ENCODE measurements at places on chromosomes 11 and 22. TPM values are rescaled to one million over a fixed set of nuclear protein-coding genes. Genes with fewer than 3 reads are reported as not detected.

DNA sequence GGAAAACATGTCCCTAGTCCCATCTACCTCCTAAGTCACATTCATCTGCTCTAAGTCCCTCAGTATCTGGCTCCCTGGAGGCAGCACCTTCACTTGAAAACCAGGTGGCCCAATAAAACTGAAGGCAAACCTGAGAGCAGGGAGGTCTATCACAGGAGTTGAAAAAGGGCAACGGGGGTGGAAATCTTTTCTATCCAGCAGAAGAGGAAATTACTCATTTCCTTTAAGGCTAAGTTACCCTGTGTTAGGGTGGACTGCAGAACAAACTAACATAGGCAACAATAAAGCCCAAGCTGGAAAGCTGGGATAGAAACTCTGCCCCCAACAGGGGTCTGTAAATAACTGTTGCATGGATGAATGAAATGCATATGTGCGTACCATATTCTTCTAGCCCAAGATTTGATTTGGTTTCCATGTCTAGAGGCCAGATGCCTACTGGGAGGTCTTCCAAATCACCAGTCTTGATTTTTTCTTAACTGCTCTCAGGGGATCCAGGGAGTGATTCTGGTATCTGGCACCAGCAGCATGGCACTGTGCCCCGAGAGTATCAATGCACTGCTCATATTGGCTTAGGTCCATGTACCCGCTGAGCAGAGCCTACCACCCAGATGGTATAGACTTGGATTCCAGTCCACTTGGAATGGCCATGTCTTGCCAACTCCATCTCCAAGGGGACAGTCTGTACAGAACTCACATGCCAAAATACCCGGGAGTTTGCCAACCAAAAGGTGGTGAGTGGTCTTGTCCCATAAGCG, 350.0 kb upstream of the NCAM1 start:
- DNase-seq, result no peak

GRCh38 chr11:108662700-108663099, 2.2 kb upstream of the DDX10 start:
- no peak for DNase-seq

DNA sequence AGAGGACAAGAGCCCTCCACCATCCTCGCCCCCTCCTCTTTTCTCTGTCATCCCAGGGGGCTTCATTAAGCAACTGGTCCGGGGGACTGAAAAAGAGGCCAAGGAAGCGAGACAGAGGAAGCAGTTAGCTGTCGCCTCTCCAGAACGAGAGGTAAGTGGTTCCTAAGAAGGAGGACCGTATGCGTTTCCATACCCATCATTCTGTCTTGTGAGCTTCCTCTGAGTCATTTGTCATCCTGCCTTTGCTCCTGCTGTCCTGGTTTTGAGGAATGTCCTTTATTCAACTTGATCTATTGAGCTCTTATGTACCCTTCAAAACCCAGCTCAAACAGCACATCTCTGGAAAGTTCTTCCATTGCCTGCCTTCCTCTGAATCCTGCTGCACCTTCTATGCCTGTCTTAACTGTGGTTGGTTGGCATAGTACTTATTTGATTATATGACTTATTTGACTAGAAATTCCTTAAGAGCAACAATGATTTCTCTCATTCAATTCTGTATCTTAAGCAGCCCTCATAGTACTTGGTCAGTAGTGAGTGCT, 21.3 kb downstream of the MYO18B start:
- DNase-seq, result no peak

DNA sequence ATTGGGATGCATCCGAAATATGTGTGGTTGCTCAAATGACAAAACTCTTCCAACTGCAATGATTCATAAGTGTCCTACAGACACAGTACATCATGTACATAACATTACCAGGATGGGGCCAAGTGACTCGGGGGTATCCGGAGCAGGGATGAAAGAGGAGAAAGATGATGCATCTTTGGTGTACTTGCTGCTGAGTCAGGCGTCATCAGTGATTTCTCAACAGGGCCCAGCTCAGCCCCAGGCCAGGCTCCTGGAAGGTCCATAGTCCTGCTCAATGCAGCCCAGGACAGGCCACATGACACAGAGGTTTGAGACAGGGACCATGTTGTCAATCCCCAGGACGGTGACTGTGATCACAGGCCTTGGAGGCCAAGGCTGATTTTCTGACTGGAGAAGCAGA, 59.3 kb downstream of the GGTLC2 start:
- DNase-seq, result no peak

DNA sequence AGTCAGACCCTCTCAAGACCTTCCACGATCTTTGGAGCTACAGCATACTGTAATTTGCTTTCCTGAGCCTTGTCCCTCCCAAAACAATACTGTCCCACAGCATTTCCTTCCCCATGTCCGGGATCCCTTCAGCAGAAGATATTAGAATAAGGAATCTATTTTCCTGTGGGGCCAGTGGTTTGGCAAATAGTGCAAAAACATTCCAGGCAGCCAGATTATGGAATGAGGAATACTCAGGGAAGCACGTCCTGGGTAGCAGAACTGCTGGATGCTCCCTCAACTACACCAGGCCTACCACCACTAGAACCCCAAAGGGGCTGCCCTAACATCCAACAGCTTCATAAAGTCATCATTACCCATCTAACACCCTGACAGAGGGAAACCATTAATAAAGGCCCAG, 61.5 kb downstream of the AAMDC start:
- no peak for DNase-seq

Gene CCT8L2
- total RNA-seq, result not detected

Gene ELFN2
- total RNA-seq, result 0.54 TPM

Gene ANO5
- 10.2 TPM for total RNA-seq
